Thymus (tissue), 14 donors: ENCODE measurements at places on chromosomes 3 and 15. TPM values are rescaled to one million over a fixed set of nuclear protein-coding genes. Genes with fewer than 3 reads are reported as not detected.

FETUB gene
- total RNA-seq: 0.09 TPM

SLC12A1 gene
- total RNA-seq: 0.05 TPM

CA12 gene
- 0.09 TPM for total RNA-seq

TRANK1 gene
- 19.0 TPM for total RNA-seq
